ENCODE measurements at places on chromosomes 6 and 20.

- no peak for DNase-seq
These were observed 193.4 kb upstream of the PREP start for GRCh38 chr6:105596284-105596755.

DNA sequence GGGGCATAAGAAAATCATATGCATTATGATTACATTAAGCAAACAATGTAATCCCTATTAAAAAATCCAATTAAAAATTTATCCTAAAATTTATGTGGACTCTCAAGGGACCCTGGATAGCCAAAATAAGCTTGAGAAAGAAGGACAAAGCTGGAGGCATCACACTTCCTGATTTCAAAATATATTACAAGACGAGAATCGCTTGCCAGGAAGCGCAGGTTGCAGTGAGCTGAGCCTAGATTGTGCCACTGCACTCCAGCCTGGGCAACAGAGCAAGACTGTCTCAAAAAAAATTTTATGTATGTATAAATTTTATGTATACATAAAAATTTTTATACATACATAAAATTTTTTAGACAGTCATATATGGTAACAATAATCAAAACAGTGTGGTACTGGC, 48.5 kb upstream of the GCNT2 start:
- DNase-seq = no peak

- no peak for DNase-seq
These were observed 519 bp downstream of the MTRF1L start for GRCh38 chr6:153001767-153002612.

GRCh38 chr6:114334237-114334636, 8.6 kb downstream of the HS3ST5 start:
- no peak for DNase-seq

GRCh38 chr20:57161478-57162361, 104.7 kb downstream of the BMP7 start:
- no peak for DNase-seq

DNA sequence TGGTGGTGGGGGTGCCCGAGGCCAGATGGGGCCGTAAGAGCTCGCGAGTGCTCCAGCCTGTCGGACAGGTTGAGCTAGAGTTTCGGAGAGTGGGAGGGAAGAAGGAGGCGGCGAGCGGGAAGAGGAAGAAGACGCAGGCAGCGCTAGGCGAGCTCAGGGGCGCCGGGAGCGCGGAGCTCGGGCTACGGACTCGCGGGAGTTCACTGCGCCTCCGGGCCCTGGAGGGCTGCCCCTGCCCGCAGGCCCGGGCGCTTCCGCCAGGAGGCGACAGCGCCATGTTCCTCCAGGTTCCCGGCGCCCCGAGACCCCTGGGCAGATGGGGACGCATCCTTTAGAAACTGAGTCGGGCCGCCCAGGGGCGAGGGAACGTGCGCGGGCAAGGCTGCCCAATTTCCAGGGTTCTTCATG, 984 bp downstream of the TFAP2C start:
- DNase-seq = no peak

GRCh38 chr6:69866351-69866769, at the start of gene COL19A1:
TSS of gene COL19A1 (plus strand) at chr6:69866556. CDS start at chr6:69879568, 13,012 bp downstream.
- peak; percentile 17 for DNase-seq

DNA sequence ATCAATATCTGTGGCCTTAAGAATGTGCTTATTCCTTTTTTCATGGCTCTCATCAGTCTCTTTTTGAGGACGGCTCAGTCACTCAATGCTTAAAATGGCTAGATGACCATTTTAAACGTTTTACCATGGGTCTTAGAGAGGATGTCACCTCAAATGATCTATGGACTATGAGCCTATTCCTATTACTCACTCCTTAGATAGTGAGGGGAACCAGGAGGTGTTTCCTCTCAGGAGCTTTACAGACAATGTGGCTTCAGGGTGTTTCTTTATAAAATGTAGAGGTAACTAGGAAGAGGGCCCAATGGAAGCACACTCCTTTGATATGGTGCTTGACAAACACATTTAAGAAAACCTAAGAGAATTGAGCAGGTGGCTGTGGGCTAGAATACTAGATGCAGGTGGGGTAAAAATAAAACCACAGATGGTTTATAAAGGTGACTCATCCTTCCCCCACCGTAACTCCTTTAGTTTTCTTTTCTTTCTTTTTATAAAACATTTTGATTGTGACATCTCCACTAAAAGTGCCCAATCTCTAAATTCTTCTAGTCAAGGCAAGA, 1.5 kb upstream of the TMEM200A start:
- DNase-seq = no peak

DNA sequence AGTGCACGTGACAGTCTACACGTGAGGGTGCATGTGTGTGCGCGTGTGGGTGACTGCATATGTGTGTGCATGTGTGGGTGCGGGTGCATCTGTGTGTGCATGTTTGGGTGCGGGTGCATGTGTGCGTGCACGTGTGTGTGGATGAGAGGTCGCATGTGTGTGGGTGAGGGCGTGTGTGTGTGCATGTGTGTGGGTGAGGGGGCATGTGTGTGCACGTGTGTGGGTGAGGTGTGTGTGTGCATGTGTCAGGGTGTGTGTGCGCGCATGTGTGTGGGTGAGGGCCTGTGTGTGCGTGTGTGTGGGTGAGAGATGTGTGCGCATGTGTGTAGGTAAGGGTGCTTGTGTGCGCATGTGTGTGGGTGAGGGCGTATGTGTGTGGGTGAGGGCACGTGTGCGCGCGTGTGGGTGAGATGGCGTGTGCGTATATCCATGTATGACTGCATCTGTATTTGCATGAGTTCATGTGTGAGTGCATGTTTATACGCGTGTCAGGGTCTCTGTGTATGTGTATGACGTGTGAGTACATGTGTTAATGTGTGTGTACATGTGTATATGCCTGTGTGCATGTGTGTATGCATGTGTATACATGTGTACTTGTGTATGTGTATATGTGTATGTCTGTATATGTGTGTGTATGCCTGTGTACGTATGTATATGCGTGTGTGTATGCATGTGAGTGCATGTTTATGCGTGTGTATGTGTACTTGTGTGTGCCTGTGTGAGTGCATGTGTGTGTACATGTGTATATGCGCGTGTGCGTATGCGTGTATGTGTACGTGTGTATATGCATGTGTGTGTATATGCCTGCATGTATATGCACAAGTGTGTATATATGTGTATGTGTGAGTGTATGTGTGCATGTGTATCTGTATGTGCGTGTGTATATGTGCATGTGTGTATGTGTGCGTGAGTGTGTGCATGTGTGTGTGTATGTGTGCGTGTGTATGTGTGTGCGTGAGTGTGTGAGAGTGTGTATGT, 4.1 kb upstream of the LIME1 start:
- no peak for DNase-seq

GRCh38 chr6:159107451-159108260, 61.5 kb upstream of the FNDC1 start:
- peak; percentile 51 for DNase-seq

DNA sequence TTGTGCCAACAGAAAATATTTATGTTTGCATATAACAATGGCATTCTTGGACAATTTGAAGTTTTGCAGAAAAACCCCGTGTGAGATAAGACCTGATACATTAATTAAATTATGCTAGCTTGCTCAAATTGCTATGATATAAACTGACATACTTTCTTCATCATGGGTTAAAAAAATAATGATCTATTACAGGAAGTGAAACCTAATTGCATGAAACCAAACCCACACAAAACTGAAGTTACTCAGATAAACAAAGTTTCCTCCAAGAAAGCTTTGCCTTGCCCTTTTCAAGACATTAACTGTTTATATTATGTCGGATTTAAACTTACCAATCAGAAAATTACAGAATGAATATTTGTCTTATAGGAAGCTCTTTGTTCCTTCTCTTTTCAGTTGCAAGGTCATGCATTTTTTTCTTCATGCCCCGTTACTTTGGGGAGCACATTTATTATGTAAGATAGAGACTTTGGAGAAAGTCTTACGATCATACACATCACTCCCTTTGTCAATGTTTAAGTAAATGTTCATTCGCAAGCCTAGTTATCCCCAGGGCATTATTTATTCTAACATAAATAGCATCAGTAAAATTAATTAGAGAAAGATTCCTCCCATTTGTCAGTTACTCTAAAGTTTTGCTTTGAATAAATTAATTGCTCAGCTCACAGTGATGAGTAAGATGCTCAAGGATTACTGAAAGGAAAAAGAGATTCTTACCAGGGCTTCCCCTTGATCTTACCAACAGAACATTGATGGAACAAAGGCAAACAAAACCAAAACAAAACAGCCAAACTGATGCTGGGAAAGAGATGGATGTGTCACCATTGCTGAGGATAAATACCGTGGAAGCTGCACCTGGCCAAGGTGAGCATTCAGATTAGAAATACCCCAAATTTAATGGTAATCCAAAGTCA, 14.8 kb upstream of the TMEM244 start:
- DNase-seq = no peak

GRCh38 chr20:55283889-55284288, 721.4 kb downstream of the CBLN4 start:
- DNase-seq = no peak

- no peak for DNase-seq
These were observed 492 bp upstream of the TBC1D7 start for GRCh38 chr6:13328875-13329183.

DNA sequence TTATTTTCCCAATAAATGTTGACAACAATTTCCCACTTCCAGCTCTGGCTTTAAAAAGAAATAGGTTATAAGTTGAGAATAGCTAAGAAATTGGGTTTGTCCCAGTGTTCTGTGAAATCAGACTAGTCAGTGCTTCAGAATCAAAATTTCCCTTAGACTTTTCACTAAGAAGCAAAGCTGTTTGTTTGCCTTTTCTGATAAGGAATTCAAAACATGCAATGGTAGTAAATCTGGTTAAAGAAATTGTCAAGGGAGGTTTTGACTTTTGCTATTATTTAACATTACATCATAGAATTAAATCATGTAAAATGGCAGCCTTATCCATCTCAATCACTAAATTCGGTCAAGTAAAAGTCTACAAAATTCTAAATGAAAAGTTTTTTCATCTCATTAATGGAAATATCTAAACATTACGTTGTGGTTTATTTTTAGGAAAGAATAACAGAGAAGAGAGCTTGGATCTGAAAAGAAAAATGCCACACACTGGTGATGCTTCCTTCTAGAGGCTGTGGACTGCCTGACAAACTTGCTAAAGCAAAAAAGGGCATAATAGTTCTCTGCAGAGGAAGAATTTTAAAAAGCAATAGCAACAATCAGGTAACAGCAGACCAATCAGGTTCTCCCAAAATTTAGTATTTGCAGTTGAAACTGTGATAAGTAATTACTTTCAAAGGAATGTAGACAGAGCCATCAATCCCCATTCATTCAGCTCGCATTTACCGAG, 36.4 kb downstream of the PLAGL1 start:
- DNase-seq = no peak

GRCh38 chr6:168826726-168827585, 386.0 kb downstream of the SMOC2 start:
- no peak for DNase-seq

GRCh38 chr20:20525756-20526155, 157.9 kb downstream of the INSM1 start:
- no peak for DNase-seq

GRCh38 chr6:158812611-158813010, 6.6 kb downstream of the EZR start:
- DNase-seq = no peak

DNA sequence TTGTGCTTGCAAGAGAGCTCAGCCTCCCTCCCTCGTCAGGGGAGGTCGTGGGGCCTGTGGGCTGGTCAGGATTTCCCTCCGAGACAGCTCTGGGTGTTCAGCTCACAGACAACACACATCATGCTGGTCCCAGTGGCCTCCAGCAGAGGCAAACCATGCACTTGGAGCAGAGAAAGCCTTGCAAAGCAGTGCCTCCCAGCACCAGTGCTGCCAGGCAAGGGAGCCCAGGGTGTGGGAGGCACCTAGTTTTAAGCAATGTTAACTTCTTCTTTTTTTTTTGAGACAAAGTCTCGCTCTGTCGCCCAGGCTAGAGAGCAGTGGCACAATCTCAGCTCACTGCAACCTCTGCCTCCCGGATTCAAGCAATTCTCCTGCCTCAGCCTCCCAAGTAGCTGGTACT, 34.0 kb upstream of the INSM1 start:
- DNase-seq = no peak

DNA sequence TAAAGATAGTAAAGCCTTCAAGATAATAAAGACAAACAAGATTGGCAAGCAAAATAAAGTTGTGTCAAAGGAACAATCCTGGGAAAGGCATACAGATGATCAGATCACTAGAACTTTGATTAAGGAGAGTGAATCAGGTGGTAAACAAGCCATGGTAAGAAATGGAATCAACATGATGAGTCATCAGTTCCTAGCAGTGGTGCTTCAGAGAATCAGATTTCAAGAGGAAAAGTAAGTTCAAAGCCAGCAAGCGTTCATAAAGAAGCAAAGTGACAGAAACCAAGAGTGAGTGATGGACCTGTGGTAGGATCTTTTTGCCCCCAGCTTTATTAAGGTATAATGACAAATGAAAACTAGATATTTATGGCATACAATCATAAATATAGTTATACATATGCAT, 340.4 kb downstream of the TPBG start:
- no peak for DNase-seq

GRCh38 chr20:62671765-62672164, 29.5 kb downstream of the SLCO4A1 start:
- no peak for DNase-seq

GRCh38 chr6:159125014-159125609, 44.1 kb upstream of the FNDC1 start:
- no peak for DNase-seq

DNA sequence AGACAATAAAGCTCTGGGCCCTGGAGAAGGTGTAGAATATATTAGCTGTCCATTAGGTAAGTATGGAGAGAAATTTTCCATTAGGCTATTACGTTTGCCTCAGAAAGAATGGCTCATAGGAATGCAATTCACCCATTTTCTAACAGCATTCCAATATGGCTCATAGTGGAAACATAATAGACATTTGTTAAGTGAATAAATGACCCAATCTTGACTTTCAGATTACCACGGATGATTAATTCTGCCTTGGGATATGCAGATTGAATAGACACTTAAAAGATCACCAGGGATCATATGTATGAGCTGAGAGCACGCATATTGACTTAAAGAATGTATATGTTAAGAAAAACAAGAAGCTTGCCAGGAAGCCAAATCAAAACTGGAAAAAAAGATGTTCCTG, 209.1 kb upstream of the CDYL start:
- no peak for DNase-seq

DNA sequence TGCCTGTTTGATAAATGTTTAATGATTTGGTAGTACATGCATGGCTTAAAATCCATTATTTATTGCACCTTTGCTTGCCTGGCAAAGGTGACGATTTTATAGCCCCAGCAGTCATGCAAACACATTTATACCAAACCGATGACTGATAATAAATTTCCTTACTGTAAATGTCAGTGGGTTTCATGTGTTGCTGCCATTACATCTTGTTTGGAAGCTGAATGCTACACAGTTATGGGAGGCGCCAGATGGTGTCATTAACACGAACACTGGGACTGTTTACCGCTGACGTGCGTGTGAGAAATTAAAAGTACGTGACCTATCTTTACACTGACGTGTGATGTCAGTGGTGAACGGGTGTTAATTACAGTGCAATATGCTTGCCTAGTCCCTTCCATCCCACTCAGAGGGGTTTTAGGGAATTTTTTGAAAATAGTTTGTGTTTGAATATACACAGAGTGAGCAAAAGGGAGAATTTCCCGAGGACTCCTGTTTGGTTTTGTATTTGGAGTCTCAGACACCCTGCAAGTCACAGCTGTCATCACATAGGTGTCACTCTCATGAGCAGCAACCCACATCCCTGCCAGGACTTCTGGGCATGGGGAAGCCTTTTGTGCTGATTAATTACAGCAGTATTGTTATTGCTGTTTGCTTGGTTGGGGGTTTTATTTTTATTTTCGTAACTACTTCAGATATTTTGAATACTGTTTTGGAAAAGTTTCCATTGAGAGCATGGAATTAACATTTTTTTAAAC, 151.8 kb upstream of the INSM1 start:
- DNase-seq = no peak

GRCh38 chr6:44010411-44011349, 116.6 kb downstream of the MRPL14 start:
- DNase-seq = no peak
